T-helper 17 cell (primary cell): ENCODE measurements at places on chromosomes 6 and 20. TPM values are rescaled to one million over a fixed set of nuclear protein-coding genes. Genes with fewer than 3 reads are reported as not detected.

The PAK5 gene
- not detected for total RNA-seq

The THBD gene
- 1.1 TPM for total RNA-seq

The BRPF3 gene
- total RNA-seq = 27.6 TPM

The TNFRSF21 gene
- 0.10 TPM for total RNA-seq

The CYB5R4 gene
- 21.8 TPM for total RNA-seq

The LPA gene
- not detected for total RNA-seq

The TAGAP gene
- total RNA-seq = 269 TPM

The CCR6 gene
- total RNA-seq = 60.5 TPM

The TOP1 gene
- total RNA-seq = 44.4 TPM

The GUCA1A gene
- total RNA-seq = not detected

The SLC22A7 gene
- total RNA-seq = not detected

The OSER1 gene
- 103 TPM for total RNA-seq

The PPP1R11 gene
- 52.4 TPM for total RNA-seq

The BTN1A1 gene
- 0.10 TPM for total RNA-seq

The RSPH4A gene
- 0.67 TPM for total RNA-seq

The RING1 gene
- 28.2 TPM for total RNA-seq

The MAS1 gene
- not detected for total RNA-seq

The MEI4 gene
- 0.20 TPM for total RNA-seq

The OVOL2 gene
- not detected for total RNA-seq

The WFDC5 gene
- not detected for total RNA-seq

The ZHX3 gene
- 4.9 TPM for total RNA-seq

The IL17F gene
- 0.35 TPM for total RNA-seq

The MATN4 gene
- not detected for total RNA-seq

The GJA10 gene
- not detected for total RNA-seq

The SLC22A16 gene
- total RNA-seq = not detected
